K562 (cell line): ENCODE measurements at places on chromosomes 4 and X. TPM values are rescaled to one million over a fixed set of nuclear protein-coding genes. Genes with fewer than 3 reads are reported as not detected.

- DNase-seq, result no peak
Measured at GRCh38 chrX:119880076-119880475, 8.4 kb downstream of the NDUFA1 start.

GRCh38 chr4:169151671-169152070 is 119.1 kb downstream of the SH3RF1 start:
- no peak for DNase-seq

DNA sequence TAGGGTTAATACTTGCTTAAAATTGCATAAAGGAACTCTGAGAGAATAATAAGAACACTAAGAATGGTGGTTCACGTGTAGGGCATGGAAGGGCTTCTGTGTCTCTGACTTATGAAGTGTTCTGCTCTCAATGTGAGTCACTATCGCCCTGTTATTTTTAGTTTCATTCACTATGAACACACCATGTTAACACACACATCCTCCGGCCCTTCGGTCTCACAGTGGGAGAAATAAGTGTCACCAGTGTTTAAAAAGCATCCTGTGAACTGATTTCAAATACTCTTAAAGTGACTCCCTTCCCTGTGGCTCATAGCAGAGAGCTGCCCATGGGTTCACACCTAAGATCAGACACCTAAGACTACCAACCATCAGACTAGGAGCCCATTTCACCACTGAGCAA is 33.8 kb upstream of the FGFBP2 start:
- DNase-seq, result no peak

GRCh38 chr4:54802336-54802735 is 144.6 kb downstream of the KIT start:
- DNase-seq, result no peak

- DNase-seq, result no peak
Measured at GRCh38 chrX:95860127-95860526, 824.5 kb upstream of the DIAPH2 start.

DNA sequence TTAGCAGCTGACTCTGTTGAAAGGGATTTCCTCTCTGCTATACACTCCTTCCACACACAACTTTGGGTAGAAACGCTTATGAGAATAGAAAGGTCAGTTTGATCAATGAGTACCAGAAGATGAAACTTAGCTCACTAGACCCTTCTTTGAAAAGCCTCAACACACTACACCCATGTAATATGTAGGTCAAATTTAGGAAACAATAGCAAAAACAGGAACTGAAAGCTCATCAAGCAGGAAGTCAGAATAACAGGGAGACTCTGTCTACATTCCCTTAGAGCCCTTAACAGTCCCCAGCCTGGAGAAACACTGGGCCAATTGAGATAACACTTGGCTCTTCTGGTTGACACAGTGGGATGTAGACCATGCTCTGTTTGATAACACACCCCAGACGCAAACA is 30.7 kb downstream of the SRPX2 start:
- no peak for DNase-seq

The PAK3 gene
- not detected in 2 replicates for total RNA-seq

The TCEAL7 gene
- total RNA-seq, result 0.13 TPM in 1 of 2 replicates, not detected in the other

The CT45A5 gene
- total RNA-seq, result 8.8 and 9.4 TPM in 2 replicates

The C4orf51 gene
- total RNA-seq, result not detected in 2 replicates
